ENCODE measurements at places on chromosomes 11 and 22.

GRCh38 chr11:103898065-103898464, 138.4 kb upstream of the DDI1 start:
- DNase-seq = no peak

DNA sequence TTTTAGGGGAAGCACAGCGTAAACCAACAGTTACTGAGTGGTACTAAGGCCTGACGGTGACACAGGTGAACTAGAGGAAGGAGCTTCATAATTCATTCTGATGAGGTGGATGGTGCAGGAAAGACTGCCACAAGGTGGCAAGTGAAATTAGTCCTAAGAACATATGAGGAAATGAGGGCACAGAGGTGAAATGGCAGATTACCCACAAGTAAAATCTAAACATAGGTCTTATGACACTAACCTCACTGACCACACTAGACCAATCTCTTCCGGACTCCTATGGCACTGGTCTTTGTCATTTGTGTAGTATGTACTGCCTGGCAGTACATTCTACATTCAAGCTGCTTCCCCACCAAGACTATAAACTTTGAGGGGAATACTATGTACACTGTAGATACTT, 20.2 kb downstream of the GAB2 start:
- no peak for DNase-seq

DNA sequence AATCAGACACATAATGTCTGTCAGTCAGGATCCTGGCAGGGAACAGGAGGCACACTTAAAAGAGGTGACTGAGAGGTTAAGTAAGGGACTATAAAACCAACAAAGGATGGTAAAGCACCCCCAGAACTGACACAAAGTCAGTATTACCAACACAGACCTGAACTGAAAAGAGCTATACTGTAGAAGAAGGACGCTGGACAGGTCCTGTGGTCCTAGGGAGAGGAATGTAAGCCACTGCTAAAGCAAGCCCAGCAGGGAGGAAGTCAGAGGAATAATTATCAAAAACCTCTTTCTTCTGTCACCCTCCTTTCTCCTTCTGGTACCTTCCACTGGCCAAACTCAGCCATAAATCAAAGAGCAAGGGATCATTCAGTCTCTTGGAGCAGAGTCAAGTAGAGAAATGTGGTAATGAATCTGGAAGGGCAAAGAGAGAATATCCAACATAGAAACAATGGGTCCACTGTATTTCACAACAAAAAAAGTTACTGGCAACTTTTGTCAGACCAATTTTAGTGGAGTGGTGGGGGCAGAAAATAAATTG, 33.4 kb upstream of the ANGPTL5 start:
- no peak for DNase-seq

- no peak for DNase-seq
These were observed 5.5 kb downstream of the PKNOX2 start for GRCh38 chr11:125170001-125170509.

GRCh38 chr11:35621620-35622019, 3.4 kb downstream of the FJX1 start:
- DNase-seq = no peak

- no peak for DNase-seq
These were observed 908 bp downstream of the PLCB3 start for GRCh38 chr11:64252003-64252872.

- DNase-seq = no peak
These were observed 8.5 kb downstream of the BIK start for GRCh38 chr22:43118953-43119458.

- no peak for DNase-seq
These were observed 52.2 kb upstream of the B3GAT1 start for GRCh38 chr11:134464196-134464595.

DNA sequence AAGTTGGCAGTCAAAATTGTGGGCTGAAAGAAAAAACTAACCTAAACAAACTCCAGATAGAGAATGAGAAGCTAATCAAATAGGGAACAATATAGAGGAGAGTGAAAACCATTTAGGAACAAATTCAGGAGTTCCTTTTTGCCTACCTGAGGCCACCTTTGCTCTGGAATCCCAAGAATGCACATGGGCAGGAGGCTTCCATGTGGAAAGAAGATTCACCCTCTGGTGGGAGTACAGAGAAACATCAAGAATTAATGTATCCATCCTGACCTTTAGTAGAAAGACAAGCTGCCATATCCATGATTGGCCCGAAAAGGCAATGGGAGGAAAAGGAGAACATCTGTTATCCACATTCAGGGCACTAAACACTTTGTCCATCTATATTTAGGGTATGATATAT, 35.0 kb upstream of the MRGPRX1 start:
- no peak for DNase-seq

- no peak for DNase-seq
These were observed 14.8 kb downstream of the KIAA0930 start for GRCh38 chr22:45225732-45226502.

GRCh38 chr11:134471716-134472455, 59.8 kb upstream of the B3GAT1 start:
- no peak for DNase-seq

DNA sequence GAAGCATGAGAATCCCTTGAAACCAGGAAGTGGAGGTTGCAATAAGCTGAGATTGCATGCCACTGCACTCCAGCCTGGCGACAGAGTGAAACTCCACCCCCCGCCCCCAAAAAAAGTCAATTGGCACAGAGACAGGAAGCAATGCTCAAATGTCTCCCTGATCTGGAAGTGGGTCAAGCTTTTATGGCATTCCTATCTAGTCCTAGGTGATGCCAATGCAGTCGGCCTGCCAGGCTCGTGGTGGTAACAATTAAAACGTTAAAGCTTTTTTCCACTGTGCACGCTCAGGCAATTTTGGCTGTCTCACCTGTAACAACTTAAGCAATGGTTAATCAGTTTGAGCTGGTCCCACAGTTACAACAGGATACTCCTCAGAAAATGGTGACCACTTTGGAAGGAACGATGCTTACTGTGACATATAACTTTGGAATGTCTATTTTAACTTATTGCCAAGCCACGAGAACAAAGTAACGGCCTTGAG, 18.9 kb upstream of the PISD start:
- DNase-seq = no peak

- DNase-seq = no peak
These were observed 180.0 kb downstream of the BRD1 start for GRCh38 chr22:49647627-49648026.

GRCh38 chr11:25943031-25943430, 388.9 kb upstream of the ANO3 start:
- DNase-seq = no peak

DNA sequence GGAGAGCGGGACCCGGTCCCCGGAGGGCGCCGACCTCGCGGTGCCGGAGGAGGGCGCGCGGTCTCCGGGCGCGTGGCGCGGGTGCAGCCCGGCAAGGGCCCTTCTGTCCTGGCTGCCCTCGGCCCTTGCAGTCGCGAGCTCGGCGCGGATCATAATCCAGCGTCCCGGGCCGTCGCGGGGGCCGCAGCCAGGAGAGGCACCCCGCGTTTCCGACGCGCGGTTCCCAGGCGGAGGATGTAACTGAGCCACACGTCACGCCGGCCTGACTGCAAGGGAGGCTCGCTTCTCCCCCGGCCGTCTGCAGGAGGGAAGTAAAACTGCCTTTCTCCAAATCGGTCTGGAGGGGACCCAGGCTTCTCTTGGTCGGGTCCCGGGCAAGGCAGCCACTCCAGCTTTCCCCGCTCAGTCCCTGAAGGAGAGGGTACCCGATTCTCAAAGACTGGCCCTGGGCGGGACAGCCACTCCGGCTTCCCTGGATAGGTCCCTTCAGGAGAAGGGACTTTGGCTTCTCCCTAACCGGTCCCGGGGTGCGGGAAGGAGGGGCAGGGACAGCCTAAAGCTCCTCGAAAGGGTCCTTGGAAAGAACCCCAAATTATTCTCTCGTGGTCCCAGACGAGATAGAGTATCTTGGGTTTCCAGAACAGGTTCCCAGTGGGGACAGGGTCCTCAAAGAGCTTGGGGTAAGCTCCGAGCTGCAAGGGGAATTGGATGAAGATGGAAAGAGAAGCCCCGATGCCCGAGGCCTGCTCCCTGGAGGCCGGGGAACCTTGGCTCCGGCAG, 836 bp downstream of the SPON1 start:
- no peak for DNase-seq

GRCh38 chr11:67457453-67457852, 2.3 kb downstream of the CABP4 start:
- DNase-seq = no peak

DNA sequence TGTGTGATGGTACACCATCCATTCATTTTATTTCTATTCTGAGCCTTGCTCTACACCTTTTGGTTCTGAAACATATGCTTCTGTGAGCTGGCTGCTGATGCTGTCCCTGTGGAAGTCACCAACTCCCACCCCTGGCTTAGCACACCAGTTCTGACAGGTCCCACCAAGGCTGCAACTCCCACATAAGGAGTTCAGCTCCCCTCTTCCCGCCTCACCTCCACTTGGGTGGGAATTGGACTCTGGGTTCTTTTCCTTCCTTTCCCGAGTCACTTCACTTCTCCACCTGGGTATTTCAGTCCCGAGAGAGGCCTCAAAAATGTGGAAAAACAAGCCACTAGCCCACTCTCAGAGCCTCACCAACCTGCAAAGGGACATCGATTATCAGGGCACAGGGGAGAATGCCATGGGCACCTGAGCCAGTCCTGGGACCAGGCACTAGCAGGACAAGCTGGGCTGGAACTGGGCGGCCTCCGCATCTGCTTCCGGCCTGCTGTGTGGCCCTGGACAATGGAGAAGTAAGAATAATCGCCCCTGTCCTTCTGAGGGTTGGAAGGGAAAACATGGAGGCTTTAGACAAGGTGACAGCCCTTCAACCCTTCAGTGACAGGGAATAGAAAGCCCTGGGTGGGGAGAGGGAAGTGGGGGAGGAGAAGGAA, 80.1 kb downstream of the IGLL1 start:
- DNase-seq = no peak

- DNase-seq = no peak
These were observed 194.1 kb downstream of the MSANTD4 start for GRCh38 chr11:105827906-105828305.

- no peak for DNase-seq
These were observed 14.4 kb downstream of the DCUN1D5 start for GRCh38 chr11:103077554-103077953.

GRCh38 chr11:115893461-115894099, 389.4 kb upstream of the CADM1 start:
- no peak for DNase-seq

- no peak for DNase-seq
These were observed 3.1 kb downstream of the GNB1L start for GRCh38 chr22:19851291-19852176.

GRCh38 chr11:111846063-111846462, 25.3 kb downstream of the ALG9 start:
- no peak for DNase-seq

DNA sequence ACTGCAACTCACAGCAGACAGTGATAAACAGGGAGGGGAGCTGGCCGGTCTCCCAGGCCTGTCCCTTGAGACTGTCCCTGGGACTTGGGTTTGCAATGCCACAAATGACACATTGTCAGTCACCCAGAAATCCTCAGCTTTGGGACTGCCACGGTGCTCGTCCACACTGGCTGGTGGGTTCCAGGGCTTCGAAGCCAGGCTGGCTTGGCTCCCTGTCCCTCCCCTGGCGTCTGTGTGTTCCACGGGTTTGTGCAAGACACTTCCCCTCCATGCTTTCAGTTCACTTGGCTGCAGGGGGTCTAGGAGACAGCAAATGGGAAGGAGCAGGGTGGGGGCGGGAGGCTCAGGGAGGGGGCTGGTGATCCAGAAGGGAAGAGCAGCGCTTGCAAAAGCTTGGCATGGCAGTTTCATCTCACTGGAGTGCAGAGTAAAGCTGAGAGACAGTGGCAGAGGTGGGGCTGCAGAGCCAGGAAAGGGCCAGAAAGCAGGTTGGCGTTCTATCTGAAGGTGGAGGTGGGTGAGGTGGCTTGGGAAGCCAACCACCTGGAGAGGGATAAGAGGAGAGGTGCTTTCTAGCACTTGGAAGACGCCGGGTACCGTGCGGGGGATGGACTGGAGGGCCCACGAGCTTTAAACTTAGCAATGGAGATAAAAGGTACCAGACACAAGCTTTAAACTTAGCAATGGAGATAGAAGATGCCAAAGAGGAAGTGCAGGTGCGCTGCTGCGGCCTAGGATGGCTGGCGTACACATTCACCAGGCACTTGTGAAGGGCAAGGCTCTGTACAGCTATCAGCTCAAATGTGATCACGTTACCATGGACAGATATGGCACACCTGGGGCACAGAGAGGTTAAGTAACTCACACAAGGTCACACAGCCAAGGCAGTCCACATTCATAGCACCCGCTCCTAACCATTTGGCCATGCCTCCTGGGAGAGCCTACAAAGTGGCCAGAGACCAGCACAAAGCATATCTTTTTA, 86.4 kb upstream of the SHISAL1 start:
- no peak for DNase-seq

- DNase-seq = no peak
These were observed 694.6 kb downstream of the TBC1D22A start for GRCh38 chr22:47457021-47457420.

DNA sequence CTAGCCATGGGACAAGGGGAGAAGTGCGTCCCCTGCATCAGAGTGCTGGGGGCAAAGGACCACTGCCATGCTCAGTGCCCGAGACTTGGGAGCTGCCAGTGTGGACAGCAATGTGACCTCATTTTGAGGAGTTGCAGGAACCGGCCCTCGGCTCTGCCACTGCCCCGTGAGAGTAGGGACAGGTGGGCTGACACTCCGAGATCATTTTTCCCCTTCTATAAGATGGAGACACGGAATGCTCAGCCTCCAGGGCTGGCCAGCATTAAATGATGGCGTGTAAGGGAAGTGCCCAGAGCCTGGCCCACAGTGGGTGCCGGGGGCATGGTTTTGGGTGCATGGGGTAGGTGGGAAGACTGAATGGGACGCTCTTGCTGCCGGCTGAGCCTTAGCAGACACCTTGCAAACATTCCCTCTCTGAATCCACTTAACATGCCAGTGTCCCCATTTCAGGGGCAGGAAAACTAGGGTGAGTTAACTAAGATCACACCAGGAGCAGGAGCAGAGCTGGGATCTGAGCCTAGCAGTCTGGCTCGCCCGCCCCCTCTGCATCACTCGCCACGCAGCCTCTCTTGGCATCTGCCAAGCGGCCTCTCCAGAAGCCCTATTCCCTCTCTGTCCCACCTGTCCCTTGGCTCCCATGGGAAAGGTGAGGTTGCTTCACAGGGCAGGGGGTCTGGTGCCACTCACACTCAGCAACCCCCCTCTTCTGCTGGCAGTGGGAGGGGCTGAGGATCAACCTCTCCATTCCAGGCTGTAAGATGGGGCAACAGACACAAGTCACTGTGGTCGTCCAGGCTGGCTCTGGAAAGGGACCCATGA, 13.6 kb downstream of the NPTXR start:
- no peak for DNase-seq

DNA sequence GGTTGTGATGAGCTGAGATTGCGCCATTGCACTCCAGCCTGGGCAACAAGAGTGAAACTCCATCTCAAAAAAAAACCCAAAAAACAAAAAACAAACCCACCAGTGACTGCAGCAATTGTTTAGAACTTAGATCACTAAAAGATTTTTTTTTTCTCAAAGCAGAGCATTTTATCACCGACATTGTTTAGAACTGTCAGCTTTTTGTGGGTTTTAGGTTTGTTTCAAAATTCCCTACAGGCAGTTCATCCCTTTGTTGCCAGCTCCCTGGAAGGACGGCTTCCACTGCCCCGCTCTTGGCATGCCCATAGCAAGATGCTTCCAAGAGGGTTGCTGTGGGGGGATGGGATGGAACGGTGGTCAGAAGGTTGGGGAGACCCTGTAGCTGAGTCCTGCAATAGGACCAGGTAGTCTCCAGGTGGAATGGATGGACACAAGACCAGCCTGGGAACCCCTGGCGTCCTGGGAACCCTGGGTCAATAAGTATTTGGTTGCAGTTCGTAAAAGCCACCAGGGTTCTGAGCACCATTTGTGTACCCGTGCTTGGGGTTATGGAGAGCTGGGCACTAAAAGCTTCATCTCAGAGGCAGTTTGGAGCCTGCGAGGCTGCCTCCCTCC, 46.7 kb downstream of the TSPAN18 start:
- no peak for DNase-seq

Measured in activated gamma-delta T cell treated with anti-CD3 and anti-CD28 coated beads, Interleukin-2, amount 50 U/mL, for 16 hours (primary cell).